NCI-H2171 treated with DMSO at 0.1 percent for 48 hours (cell line): ENCODE measurements at places on chromosomes 5 and 9.

DNA sequence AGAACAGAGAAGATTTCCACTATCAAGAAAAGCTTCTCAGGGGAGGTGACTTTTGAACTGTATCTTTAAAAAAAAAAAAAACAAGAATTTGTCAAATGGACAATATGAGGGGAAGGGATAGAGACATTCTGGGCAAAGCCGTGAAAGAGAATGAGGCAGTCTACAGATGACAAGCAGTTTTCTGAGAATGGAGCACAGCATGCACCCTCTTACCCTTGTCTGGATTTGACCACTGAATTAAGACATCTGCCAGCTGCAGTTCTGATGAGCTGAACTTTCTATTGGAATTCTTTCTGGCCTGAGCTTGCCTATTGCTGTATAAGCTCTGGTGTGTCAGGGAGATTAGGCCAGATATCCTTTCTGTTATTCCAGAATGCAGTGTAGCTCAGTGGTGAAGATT, 10.3 kb upstream of the RANBP3L start:
- no peak for DNase-seq

- no peak for DNase-seq
Measured at GRCh38 chr9:7862170-7862569, 62.6 kb upstream of the DMAC1 start.

DNA sequence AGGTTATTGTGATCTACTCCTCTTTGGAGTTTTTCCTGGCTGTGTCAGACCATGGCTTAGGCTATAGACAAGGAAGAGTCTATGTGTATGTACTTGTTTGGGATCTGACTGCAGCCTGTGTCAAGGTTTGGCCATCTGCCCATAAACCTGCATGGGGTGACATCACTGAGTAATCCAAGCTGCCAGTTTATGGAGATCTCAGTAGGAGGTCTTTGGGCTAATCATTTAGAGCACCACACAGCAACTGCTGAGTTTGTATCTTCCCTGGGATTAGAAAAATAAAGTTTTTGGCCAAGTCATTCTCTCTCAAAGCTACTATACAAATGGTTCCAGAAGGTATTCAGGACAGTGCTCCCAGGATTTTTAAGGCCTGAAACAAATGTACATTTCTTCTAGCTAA, 65.5 kb upstream of the HSPB3 start:
- DNase-seq: peak; percentile 99

- DNase-seq: no peak
Measured at GRCh38 chr5:100731768-100732167, 171.3 kb downstream of the ST8SIA4 start.

DNA sequence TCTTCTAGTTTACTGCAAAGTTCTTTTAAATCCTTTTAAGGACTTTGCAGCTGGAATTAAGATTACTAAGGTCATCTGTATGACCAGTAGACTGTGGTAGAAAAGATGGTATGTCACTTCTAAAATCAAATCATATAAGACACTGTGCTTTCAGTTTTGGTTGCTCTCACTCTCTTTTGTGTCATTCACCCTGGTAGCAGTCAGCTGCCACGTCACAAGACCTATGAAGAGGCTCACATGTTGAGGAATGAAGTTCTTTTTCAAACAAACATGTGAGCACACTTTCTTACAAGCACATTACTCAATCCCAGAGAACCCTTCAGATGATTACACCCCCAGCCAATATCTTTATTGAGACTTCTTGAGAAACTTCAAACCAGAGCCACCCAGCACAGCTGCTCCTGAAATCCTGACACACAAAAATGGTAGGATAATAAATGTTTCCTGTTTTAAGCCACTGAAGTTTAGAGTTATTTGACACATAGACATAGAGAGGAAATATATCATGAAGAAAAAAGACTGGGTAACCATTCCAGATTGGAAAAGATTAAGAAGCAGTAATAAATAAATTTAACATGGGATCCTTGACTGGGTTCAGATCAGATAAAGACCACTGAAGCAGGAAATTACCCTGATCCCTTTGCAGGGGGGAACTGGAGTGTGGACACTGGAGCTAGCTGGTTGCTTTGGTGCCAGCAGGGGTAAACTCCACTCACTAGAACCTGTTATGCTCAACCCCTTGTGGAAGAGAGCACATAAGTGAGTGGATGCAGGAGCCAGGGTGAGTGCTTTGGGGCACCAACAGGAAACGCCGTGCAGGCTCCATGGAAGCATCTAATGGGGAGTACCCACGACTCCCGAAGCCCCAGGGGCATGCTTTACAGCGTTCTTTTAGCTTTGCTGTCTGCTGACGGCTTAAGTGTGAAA, 64.1 kb downstream of the SLCO4C1 start:
- DNase-seq: no peak

- no peak for DNase-seq
Measured at GRCh38 chr9:18360005-18360404, 113.9 kb upstream of the ADAMTSL1 start.

- no peak for DNase-seq
Measured at GRCh38 chr5:157222506-157223230, 42.0 kb downstream of the ITK start.

DNA sequence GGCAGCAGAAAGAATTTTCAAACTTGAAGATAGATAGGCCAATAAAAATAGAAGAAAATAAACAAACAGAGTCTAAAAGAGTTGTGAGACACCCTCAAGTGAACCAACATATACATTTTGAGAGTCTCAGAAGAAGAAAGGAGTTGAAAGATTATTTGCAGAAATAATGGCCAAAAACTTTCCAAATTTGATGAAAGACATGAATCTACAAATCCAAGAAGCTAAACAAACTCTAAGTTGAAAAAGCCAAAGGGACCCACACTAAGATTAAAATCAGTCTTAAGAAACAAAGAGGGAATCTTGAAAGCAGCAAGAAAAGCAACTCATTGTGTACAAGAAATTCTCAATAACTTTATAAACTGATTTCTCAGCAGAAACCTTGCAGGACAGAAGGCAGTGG, 137.0 kb downstream of the SAXO1 start:
- no peak for DNase-seq
